ENCODE measurements at places on chromosomes 2 and 18.

- no peak for DNase-seq
Measured at GRCh38 chr2:146228020-146228393, 1616.8 kb upstream of the ACVR2A start.

DNA sequence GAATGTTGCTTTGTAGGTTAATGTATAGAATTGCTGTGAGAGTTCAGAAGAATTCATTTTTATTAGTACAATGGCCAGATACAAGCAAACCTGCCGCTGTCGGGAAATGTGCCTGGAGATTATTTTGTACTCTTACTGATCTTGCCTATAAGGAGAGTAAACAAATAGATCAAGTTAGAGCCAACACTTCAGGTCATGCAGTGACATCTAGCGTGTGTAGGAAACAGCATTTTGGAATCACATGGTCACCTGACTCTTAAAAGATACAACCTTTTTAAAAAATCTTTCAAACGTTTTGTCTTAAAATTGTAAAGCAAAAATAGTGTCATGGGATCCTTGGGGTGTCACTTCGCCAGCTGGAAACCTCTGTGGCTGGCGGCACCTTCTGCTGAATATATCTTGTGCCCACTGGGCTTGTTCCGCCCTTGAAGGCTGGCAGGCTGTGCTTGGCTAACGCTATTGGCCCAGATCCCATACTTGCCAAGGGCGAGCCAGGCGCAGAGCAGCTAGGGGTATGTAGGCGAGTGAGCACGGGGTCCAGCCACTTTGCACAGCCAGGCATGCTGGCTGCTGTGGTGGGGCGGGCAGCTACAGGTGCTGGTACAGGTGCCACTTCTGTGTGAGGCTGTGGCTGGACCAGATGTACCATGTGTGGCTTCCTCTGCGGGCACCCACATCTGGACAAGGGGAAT lies 19.5 kb upstream of the RPRM start:
- no peak for DNase-seq

DNA sequence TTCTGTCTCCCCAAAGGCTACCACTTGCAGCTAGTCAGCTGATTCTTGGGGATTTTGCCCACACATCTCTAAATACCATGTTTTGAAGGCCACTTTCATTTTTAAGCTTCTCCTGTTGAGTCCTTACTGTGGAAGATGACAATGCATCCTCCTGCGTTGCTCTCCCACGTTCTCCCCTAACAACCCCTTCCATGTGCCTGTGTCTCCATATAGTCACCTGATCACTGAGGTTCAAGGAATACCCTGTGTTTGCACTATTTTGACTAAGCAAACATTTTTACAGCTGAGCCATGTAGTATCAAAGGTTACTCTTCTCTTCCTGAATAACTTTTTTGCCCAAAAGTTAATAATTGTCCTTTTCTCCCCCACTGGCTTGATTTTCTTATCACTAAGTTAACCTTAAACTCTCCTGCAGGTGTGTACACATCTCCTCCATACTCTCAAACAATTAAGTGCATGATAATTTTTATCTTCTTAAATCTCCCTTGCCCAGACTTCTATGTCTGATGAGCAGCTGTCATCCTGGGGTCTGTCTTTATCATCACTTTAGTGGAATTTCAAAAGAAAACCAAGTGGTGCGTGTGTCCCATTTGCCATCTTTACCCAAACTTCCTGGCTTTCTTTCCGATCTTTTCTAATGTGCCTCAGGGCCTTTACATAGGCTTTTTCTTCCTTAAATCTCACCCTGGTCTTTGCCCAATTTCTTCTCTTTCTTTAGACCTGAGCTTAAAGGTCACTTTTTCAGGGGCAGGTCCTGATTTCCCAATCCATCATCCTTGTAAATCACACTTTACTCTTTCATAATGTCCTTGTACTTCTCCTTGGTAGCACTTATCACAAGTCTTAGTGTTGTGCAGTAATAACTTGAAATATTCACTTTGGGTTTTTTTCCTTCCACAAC lies 85.2 kb upstream of the SPATS2L start:
- DNase-seq, result no peak

DNA sequence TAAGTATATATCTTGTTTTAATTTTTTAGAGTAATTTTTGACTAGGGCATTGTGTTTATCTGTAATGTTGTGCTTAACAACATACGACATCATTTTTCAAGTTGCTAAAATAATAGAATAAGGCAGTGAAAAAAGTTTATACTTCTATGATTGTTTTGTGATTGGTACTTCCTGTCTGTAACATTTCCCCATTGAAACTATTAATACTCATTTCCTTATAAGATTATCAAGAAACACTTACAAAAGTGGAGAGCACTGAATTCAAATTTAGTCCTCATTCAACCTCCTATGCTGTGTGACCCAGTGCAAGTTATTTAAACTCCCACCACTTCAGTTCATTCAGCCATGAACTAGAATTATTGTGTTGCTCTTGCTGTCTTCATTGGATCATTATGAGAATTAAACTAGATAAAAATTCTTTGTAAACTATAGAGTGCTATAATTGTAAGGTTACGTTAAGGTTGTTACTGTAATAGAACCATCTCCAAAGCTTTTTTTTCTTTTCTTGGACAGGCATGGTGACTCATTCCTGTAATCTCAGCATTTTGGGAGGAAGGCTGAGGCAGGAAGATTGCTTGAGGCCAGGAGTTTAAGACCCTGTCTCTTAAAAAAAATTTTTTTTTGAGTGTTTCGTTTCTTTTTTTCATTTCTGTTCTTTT lies 2.8 kb downstream of the ETAA1 start:
- no peak for DNase-seq

GRCh38 chr2:24558781-24559472 lies 67.9 kb downstream of the NCOA1 start:
- no peak for DNase-seq

DNA sequence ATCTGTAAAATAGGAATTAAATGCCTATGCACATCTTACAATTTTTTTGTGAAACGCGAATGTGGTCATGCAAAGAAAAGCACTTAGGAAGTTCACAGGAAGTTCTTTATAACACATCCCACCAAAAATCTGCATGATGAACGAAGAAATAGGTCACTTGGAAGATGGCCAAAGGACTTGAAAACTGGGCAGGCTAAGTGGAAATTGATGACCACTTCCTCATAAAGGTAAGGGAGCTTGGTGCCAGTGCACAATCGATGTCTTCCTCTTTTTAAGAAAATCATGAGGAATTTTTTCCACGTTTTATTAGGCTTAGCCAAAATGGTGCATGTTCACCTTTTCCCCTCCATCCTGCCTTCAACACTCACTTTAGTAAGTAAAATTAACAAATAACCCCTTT lies 8.2 kb upstream of the NT5C1B start:
- DNase-seq, result no peak

DNA sequence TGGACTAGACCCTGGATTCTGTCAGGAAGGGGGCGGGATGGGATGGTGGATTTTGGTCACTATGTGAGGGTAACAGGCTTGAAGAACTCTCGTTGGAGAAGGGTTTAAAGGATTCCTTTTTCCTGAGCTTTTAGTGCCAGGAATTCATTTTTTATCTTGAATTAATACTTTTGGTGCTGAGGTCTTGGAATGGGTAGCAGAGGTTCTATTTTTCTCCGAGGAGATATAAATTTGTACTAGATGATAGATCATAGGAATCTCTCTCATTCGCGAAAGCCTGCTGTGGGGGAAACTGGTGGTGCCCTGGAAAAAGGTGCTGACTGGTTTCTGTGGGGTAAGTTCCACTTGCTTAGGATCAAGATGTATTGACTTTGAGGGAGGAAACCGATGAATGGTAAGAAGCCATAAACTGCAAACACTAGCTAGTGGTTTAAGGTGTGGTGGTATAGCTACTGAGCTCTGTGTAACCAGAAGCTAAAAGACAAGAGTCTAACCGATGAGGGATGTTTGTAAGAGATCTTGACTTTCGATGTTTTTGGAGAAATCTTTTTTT lies 706 bp downstream of the AGPS start:
- no peak for DNase-seq

DNA sequence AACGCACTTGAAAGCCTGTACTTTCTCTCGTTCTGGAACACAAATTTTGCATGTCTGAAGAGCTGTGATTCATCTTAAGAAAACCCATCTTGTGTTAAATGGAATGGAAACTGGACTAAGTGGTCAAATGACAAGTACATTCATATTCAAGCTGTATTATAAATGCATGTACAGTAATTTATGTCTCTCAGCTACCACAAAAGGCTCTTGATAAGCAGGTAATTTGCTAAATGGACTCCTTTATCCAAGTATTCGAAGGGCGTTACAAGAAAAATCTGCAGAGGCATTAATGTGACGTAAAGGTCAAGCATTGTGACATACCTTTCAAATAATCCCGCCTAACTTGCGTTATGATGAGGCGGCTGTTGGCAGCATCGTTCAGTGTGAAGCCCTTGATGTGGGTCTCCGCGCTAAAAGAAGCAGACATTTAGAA lies 66.6 kb downstream of the ABCG8 start:
- no peak for DNase-seq

DNA sequence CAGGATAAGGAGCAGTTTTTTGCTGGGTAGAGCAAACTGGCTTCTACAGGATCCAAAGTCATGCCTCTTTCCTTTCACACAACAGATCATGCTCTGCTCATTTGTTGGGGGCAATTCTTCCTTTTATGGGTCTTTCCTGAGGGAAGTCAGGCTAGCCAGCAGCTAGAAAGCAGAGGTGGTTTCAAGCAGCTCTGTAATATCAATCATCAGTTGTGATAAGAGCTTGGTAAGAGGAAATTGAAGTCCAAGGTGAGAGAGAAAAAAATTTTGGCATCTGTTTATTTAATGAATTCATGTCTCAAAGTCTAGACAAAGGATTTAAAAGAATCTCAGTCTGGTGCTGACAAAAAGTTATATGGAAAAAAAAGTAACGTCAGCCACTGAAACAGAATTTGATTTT lies 6.2 kb downstream of the TMEM87B start:
- DNase-seq, result no peak

DNA sequence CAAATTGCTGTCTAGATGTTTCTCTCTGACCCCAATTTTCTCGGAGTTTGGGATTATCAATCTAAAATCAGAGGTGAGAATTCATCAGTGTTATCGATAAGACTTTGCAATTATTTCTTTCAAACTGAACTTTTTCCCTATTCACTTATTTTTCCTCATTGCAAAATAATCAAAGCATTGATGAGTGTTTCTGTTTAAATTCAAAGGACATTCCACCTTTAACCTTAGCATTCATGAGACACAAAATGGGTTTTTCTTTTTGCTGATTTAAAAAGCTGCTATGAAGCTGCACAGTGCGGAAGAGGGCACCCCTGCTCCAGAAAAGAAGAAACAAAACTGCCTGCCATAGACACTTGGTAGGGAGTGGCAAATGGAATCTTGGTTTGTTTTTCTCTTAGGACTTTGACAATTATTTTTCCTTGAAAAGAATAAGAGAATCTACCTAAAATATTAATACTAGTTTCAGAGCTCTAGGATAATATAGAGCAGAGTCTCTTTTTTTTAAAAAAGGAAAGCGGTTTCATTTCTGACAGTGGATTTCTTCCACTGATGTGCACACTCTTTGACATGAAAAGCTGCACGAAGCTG lies 203.4 kb downstream of the TGIF1 start:
- DNase-seq, result no peak

DNA sequence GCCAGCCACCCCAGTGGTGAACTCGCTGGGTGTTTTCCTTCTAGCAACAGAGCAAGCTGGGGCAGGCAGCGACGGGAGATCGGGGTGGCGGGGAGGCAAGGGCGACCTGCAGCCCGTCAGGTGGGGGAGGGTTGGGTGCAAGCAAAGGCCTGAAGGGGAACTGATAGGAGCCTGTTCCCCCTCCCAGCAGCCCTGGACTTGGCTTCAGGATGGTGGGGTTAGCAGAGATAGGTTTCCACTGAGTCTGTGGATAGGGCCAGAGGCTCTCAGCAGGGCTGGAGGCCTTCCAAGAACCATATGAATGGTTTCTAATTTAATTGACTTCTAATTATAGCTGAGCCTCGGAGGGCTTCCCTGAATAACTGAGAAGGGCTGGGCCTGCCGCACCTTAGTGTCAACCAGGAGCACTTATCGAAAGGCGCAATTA lies 55.3 kb downstream of the EDAR start:
- no peak for DNase-seq

- DNase-seq, result no peak
Measured at GRCh38 chr18:2939317-2939716, 73.6 kb downstream of the LPIN2 start.

GRCh38 chr2:45345331-45346234 lies 265.5 kb downstream of the SRBD1 start:
- DNase-seq, result no peak

GRCh38 chr18:25503567-25504081 lies 151.7 kb upstream of the ZNF521 start:
- DNase-seq, result no peak

DNA sequence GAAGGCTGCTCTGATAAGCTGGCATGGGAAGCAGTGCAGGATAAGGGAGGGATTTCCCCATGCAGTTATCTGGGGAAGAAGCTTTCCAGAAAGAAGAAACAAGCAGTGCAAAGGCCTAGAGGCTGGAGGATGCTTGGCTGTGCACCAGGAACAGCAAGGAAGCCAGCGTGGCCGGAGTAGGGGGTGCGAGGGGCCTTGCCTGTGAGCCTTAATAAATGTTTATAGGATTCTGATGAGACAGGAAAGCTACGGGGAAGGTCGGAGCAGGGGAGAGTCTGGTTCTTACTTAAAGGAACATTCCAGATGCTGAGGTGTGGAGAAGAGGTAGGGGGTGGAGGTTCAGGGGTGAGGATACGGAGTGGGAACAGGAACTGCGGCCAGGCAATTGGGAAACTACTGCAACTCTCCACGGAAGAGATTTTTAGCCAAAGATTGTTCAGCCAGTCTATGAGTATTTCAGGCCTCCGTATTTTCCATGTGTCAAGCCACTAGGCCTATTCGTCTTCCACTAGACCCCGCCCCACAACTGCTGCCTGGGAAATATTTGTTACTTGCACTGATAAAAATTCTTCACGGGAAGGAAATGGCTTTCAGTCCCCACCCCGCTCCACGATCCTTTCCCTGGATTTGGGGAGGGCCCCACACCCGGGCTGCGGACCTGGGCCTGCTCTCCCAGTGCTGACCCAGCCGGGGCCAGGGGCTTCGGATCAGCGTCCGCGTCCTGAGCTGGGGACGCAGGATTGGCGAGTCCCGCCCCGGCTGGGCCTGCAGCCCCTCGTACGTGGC lies 516 bp downstream of the EIF2AK2 start:
- peak; percentile 29 for DNase-seq

GRCh38 chr18:78980777-78981380 lies 1.3 kb downstream of the SALL3 start:
- DNase-seq, result no peak

DNA sequence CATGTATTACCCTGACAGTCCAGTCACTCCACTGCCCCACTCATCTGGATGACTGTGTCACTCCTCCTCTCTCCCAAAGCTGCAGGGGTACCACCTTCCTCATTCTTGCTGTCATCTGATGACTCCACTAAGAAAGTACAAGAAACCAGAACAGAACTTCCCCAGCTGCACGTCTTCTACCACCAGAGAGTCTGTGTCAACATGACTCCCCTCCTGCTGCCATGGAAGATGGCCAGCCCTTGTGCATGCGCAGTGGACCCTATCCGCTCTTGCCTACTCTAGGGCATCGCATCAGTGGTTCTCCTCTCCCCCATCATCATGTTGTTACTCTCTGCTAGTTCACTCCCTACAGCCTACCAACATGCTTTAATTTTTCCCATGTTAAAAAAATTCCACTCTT lies 14.5 kb upstream of the ST8SIA3 start:
- no peak for DNase-seq
